Activated CD4-positive, alpha-beta T cell treated with anti-CD3 and anti-CD28 coated beads, Interleukin-2, amount 50 U/mL, for 4 hours (primary cell): ENCODE measurements at places on chromosomes 5 and 9.

DNA sequence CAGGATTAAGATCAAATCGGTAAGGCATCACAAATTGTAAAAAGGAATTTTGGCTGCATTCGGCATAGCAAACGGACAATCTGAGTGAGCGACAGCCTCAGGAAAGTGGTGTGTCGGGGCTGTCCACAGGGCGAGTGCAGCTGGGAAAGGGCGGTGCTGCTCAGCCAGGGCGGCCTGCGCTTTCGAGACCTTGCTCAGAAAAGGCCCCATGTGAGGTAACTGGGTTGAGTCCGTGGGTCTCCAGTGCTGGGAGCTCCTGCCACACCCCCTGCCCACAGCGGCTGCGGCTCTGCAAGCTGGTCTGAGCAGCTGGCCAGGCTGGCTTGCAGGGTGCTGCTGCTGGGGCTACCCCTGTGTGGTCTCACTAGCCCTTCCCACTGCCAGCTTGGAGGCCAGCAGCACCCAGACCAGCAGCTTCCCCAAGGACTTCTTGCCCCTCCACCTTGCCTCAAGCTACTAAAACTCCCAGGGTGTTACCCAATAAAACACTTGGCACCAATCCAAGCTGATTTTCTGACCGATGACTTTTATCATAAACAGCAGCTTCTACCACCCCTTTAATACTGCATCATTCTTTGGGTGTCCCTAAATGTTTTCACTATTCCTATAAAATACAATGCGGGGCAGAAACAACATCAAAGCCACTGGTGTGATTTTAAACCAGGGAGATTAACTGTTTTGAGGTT, 6.2 kb downstream of the SURF2 start:
- no peak for DNase-seq

DNA sequence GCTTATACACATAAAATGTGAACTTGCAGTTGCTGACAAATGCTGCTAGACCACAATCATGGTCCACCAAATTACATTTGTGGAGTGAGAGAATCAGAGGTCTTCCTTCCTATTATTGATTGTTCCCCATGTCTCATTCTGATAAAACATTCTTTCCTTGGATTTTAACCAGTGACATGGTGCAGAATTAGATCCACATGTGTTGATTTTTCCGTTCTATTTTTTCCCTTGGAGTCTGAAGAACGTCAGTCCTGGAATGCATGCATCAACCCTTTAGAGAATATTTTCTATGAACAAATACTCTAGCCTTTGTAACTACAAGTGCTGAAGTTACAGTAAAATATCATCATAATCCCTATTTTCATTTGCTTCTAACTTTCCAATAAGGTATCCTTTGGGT, 170.7 kb upstream of the SPRY4 start:
- no peak for DNase-seq

- no peak for DNase-seq
Observed at GRCh38 chr5:139061274-139061673, 136.9 kb downstream of the SIL1 start.

- DNase-seq: no peak
Observed at GRCh38 chr5:6480133-6481051, 31.7 kb downstream of the UBE2QL1 start.

GRCh38 chr9:91429501-91429900, 5.9 kb upstream of the NFIL3 start:
- DNase-seq: no peak

DNA sequence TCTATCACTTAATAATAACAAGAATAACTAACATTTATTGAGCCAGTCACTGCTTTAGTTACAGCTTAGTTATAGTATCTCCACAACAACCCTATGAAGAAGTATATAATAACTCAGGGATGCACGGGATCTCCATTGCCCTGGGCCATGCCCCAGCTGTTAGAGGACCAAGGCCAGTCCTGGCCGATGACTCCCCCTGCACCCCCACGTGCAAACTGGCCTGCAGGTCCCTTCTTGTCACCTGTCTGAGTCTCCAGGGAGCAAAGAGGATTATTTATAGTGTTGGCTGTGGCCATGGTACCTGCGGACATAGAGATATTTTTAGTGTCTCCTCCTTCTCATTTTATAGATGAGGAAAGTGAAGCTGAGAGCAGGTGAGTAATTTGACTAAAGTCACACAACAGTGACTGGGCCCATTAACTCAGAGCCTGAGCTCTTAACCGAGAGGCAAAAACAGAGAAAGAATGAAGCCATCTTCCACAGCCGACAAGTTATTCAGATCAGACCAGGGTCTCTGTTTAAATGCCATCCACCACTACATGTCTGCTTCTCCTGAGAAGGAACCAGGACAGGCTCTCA, 94.4 kb downstream of the TMEM215 start:
- DNase-seq: no peak

- no peak for DNase-seq
Observed at GRCh38 chr5:31361234-31361633, 167.7 kb downstream of the CDH6 start.

DNA sequence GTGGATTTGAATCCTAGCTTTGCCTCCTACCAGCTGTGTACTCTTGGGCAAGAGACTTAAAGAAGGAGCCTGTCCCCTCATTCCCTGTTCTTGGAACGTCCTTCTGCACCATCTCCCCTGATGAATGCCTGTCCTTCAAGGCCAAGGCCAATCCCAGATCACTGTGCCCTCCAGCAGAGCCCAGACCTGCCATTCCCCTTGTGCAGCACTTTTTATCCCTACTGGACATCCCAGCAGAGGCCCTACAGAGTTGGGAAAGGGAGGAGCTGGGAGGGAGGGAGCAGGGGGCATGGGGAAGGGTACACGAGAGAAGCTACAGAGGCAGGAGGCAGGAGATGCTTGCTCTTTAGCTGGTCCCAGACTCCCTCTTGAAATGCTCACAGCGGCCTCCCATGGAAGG, 223.9 kb downstream of the PBX3 start:
- no peak for DNase-seq

- no peak for DNase-seq
Observed at GRCh38 chr5:9447691-9448090, 98.2 kb downstream of the SEMA5A start.

DNA sequence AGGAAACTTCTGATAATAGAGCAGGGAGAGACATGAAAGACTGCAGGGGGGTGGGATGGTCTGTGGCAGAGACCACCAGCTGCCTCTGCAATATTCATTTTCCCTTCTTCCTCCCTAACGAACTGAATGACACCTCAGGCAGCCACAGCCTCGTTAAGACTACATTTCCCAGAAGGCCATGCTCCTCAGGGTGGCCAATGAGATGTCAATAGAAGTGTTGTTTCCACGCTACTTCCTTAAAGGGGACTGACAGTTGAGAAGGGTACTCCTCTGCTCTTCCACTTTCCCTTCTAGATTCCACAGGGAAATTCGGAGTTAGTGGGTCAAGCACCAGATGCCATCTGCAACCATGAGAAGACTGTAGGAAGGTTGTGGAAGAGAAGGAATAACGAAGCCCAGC, 52.0 kb upstream of the DAPK1 start:
- DNase-seq: no peak

DNA sequence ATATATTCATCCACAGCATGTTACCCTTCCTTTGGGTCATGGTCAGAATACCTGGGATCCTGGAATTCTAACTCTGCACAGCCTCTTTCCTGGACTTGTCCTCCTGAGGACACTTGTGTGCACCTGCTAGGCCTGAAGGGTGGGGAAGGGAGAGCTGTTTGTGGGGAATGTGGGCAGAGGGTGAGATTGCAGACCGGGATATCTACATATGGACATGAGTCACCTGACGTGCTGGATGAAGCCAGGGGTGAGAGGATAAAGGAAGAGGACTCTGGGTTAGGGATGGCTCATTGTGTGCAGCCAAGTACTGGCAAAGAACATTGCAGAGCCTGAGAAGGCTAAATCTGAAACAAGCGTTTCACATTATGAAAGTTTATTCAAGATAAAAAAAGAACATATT, 241.4 kb upstream of the RPS23 start:
- no peak for DNase-seq

DNA sequence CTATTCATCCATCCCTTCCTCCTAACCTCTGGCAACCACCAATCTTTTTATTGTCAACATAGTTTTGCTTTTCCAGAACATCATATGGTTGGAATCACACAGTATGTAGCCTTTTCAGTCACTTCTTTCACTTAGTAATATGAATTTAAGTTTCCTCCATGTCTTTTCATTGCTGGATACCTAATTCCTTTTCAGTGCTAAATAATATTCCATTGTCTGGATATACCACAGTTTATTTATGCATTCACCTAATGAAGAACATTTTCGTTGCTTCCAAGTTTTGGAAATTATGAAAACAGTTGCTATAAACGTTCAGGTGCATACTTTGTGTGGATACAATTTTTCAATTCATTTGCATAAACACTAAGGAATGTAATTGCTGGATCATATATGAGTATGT, 70.7 kb upstream of the FNIP1 start:
- no peak for DNase-seq

DNA sequence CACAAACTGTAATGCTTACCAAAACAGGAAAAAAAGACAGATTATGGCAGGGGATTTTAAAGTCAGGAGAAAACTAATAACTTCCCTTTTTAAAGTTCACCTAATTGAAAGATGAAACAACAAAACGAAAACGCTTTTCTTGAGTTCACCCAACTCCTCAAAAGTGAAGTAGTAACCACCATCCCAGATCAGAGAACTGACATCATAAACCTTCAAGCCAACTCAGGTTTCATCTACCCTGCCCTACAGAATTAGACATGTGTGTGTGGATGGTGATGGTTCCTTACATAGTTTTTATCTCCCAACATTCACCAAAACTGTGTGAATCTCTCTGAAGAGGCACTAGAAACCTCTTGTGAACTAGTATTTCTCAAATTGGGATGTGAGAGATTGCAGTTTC, 195.2 kb upstream of the PTGER4 start:
- no peak for DNase-seq

DNA sequence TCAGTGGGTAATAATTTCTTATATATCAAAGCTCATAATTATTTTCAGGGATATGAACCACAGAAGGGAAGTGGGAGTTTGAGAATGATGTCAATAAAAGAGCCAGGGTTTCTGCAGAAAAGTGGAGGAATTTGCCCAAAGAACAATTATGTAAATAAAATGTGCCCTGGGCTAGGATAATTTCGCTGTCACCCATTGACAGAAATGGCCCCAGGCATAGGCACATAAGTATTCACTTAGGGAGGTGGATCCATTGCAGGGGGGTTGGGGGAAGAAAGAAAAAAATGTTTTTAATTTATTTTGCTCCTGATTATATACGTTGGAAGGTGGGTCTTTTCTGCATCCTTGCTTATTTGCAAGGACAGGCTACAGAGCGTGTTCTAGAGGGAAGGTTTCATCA, 135.1 kb upstream of the IRX2 start:
- DNase-seq: no peak

- DNase-seq: no peak
Observed at GRCh38 chr5:6941631-6942030, 228.4 kb downstream of the TENT4A start.

GRCh38 chr9:107279086-107279485, 4.0 kb upstream of the RAD23B start:
- no peak for DNase-seq

- no peak for DNase-seq
Observed at GRCh38 chr9:17462869-17463464, 115.9 kb upstream of the SH3GL2 start.

DNA sequence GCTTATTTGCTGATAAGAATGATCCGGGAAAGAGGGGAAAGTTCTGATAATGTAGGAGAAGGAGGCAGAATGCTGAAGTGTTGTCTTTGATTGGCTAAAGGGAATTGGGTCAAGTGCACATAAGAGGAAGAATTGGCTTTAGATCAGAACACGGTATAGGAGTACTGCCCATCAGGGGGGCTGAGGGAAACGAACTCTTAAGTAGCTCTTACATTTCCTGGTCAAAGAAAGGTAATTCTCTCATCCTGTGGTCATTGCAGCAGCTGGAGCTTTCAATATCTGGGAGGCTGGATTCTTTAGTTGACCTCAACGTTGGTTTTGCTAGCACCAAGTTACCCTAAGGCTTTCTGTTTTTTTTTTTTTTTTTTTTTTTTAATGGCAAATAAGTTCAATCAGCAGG, 178.7 kb upstream of the NR3C1 start:
- no peak for DNase-seq

GRCh38 chr5:73119451-73120157, 771 bp upstream of the TMEM171 start:
- no peak for DNase-seq

DNA sequence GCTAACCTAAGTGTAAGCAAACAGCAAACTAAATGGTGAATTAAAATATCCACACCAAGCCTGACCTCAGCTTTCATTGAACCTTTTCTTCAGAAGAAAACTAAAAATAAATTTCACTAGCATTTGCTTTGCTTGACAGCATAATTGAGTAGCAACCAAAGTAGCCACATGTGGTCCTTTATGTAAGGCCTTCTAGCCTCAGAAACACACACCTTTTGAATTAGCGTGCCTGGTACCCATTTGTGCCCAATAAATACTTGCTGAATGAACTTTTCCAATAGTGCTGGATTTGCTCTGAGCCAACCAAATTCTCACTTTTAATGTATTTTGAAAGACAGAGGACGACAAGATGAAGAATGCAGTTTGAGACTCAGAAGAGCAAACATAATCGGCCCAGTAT, 2.1 kb upstream of the NIPBL start:
- DNase-seq: no peak

- DNase-seq: no peak
Observed at GRCh38 chr5:65823845-65824445, 101.9 kb downstream of the NLN start.

DNA sequence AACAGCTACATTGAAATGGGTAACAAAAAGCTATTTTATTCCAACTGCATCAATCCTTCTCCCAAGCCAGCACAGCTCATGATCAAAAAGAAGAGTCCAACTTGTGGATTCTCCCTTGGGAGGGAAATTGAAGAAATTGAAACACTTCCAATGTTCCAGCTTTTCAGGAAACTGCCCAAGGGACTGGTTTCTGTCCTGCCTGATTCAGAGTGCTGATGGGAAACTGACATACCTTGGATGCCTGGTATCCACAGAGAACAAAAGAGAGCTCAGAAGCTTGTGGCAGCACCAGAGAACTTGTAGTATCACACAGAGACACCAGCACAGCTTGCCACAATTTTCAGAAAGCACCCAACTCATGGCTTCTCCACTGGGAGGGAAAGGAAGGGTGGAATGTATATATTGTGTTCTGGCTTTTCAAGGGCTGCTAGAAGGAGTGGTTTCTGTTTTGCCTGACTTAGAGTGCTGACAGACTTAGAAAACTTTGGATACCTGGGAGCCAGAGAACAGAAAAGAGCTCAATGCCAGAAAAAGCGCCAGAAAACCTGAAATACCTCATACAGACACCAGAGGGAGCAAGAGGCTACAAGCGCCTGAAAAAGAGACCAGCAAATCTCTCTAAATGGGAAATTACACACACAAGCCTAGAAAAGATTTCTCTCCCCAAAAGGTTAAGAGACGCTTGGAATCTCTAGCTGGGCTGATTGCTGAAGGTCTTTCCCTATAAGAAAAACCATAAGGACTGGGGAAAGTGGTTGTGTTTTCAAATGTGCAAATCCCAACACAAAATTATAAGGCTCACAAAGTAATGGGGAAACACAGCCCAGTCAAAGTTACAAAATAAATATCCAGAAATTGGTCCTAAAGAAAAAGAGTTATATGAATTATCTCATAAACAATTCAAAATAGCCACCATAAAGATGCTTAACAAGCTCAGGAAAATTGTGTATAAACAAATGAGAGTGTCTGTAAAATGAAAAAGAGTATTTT, 178.8 kb downstream of the SPOCK1 start:
- no peak for DNase-seq

GRCh38 chr5:73443829-73444498, 4.6 kb downstream of the FOXD1 start:
- DNase-seq: no peak
